Tibial artery (tissue), 4 donors: ENCODE measurements at places on chromosomes 12 and 14.

- DNase-seq: no peak
These were observed 196.3 kb downstream of the TSPAN9 start for GRCh38 chr12:3273409-3273853.

- no peak for DNase-seq
These were observed 260.5 kb downstream of the ADAMTS20 start for GRCh38 chr12:43291516-43291915.

DNA sequence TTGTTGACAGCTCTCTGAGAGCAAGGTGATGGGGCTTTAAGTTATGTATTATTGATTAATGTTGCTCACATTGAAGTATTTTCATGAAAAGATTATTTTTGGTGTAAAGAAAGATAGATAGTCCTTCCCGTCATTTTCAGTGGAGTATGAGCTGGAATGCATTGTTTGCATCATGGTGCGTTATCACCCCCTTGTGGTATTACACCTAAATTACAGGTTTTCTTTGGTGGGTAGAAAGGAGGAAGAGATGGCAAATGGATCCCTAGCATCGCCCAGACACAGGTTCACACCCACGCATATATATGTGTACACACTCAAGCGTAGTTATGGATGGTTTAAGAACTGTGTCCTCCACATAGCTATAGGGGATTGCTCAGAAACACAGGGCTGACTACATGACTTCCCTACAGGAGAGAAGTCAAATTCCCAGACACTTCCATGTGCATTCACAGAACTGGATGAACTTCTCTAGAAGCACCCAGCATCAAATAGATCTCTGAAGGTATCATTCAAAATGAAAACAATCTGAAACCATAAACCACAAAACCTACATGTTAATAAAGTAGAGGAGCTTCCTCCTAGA lies 14.4 kb upstream of the SERPINA10 start:
- no peak for DNase-seq

DNA sequence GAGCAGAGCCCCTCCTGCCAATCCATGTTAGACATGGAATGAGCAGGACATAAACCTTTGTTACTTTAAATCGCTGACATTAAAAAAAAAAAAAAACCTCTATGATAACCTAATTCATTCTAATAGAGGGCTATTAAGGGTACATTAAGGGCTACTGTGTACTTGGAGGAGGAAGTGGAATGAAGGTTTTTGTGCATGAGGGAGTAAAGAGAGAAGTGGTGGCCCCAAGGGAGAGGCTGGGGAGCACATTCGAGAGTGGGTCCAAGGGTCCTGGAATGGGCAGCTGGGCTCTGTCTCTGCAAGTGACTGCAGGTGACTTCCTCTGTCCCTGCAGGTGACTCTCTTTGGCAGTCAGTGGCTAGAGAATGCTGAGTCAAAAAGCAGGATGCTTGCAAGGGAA lies 32.1 kb upstream of the PTGDR start:
- DNase-seq: no peak

DNA sequence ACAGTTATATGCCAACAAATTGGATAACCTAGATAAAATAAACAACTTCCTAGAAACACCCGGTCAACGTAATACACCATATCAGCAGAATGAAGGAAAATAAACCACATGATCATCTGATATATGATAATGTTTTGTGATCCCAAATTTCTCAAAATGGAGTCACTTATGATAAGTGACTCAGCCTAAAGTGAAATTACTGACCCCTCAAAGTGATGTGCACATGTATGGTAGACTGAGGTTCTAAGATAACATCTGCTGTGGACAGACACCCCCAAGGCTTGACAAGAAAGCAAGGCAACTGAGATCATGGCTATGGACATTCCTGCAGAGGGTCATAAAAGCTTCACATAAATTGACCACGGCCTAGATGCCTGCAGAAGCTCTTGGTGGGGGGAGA lies 105.1 kb upstream of the DCN start:
- no peak for DNase-seq

GRCh38 chr12:71877335-71878121 lies 38.0 kb downstream of the TBC1D15 start:
- DNase-seq: no peak

DNA sequence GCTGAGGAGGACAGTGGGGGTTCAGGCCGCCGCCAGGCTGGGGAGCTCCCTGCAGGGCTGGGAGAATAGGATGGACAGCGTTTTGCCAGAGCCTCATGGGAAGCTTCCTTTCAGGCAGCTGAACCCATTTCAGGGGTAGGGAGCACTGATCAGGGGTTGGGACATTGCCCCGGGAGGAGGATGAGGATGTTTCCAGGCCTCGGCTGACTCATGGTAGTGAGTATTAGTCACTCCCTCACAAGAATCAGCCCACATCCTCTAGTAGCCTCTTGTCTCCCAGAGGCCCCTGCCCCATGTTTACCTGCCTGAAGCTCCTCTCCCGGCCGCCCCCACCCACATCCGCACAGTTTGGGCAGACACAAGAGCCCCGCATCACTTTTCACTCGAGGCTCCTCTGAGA lies 89.8 kb downstream of the ZFP36L1 start:
- no peak for DNase-seq

DNA sequence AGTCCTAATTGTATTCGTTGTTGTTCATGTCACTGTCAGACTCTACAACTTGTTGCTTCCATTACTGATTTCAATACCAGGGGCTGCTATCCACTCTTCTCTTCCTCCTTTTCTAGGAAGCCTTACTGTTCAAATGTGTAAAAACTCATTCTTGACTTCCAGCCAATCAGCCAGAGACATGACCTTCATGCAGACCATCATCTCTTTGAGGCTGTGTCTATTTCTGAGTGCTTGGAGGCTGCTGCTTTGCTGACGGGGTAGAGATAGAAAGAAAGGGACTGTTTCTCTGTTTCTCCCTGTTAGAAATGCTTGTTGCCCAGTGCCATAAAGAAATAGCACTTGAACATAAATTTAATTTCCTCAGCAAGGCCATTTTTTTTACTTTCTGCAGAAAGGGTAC lies 282.9 kb downstream of the RGS6 start:
- DNase-seq: no peak
